ENCODE measurements at places on chromosomes 11 and 22. TPM values are rescaled to one million over a fixed set of nuclear protein-coding genes. Genes with fewer than 3 reads are reported as not detected.

The LRRC4C gene
- total RNA-seq, result not detected

The C11orf21 gene
- total RNA-seq, result not detected

The ZBTB16 gene
- 17.3 TPM for total RNA-seq

The ZW10 gene
- total RNA-seq, result 25.3 TPM

The IFITM10 gene
- total RNA-seq, result 0.04 TPM

The DBX1 gene
- not detected for total RNA-seq

The MOGAT2 gene
- not detected for total RNA-seq

The TBC1D10A gene
- total RNA-seq, result 6.9 TPM

GRCh38 chr22:27973846-27974245 is 54.8 kb upstream of the PITPNB start:
- no peak for DNase-seq

DNA sequence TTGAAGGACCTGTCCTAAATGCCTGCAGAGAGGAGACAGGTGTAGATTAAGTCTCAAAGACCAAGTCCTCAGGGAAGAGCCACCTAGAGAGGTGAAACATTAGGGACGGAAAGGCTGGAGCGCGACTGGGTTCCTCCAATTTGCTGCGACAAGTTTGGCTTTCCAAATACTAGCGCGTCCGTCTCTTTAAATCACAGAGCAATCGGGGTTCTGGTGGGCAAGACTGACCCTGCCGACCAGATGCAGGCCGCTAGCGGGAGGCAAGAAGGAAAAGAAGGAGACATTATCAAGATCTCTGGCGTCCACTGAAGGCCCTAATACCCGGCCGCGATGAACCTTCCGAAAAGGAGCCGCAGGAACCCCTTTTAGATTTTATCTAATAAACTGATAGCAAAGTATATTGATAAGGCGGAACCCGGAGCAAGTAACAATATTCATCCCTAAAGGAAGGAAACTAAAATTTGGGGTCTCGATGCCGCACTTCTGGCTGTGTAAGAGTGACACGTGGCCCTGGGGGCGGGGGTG is 128.2 kb upstream of the C11orf58 start:
- no peak for DNase-seq

DNA sequence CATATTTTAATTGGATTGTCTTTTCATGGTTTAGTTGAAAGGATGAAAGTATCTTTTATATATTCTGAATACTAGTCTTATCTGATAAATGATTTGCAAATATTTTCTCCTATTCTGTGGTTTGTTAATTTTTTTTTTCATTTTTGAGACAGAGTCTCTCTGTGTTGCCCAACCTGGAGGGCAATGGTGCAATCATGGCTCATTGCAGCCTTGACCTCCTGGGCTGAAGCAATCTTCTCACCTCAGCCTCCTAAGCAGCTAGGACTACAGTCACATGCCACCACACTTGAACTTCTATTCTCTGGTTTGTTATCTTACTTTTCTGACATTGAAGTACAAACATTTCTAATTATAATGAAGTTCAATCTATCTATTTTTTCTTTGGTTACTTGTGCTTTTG is 30.0 kb upstream of the FAR1 start:
- DNase-seq, result no peak

GRCh38 chr11:70471254-70471653 is 72.9 kb downstream of the CTTN start:
- no peak for DNase-seq

DNA sequence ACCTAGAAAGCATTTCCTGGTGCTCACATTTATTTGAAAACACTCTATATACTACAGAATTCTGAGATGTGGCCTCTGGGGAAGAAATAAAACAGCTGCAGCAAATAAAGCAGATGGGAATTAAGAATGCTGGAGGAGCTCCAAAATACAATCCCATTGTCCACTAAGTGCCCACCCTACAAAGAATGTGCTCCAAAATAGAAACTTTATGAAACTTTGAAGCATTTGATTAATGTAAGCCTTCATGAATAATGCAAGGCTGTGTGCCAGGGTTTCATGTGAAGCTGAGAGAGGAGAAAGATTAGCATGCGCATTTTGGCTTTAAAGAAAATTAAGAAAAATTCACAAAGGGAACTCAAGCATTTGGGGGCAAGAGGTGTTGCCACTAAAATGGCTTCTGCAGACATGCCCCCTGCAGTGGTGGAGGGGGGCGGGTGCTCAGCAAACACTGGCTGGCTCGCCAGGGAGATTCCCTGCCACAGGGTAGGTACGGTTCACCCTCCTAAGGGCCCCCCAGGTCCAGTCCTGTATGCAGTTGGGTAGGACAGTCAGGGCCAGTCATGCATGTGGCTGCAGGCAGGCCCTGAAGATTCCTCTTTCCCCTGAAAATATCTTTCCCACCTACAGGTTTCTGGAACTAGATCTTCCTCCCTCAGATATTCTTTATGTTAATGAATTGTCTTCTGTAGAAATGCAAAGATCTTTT is 46.6 kb upstream of the RCN1 start:
- DNase-seq, result no peak

GRCh38 chr11:71221821-71222220 is 30.6 kb downstream of the SHANK2 start:
- DNase-seq, result no peak

DNA sequence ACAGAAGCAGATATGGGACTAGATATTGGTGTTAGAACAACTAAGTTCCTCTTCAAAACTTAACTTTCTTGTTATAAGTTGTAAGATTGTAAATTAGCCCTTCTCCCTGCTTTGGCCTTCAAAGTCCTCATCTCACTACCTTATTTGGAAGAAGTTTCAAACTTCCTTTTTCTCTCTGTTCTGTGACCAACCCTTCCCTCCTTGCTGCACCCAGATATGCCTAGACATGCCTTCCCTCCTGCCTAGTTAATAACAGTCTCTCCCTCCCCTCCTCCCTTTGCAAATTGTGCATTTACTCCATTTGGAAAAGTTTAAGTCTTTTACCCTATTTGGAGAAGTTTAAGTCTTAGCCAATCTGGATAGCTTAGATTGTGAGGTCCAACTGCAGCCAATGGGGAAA is 4.9 kb downstream of the OR52K2 start:
- DNase-seq, result no peak

- no peak for DNase-seq
Measured at GRCh38 chr22:49047447-49047846, 780.2 kb downstream of the BRD1 start.

DNA sequence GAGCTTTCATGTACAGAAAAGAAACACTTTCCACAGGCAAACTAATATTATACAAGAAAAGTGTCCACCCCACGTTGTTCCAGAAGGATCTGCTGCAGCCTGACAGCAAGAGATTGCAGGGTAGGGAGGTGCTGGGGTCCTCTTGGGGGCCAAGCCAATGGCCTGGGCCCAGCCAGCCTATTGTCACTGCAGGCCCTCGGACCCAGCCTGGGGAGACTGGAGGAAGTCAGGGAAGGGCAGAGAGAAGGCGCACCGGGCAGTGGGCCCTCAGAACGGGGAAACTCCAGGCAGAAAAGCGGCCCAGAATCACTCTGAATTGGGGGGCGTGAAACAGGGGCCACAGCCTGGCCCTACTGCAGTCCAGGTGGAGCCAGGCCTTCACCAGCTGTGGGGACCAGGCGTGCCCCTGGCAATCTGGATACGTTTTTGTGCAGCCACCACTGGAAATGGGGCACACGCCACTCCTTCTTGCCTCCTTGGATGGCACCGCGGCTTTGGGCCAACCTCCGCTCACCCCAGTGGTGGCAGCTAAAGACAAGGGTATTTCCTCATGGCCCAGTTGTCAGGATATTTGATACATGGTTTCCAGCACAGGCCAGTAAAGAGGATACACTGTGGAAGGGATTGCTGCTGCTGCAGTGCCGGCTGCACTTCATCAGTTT is 3.9 kb upstream of the NAP1L4 start:
- DNase-seq, result no peak

DNA sequence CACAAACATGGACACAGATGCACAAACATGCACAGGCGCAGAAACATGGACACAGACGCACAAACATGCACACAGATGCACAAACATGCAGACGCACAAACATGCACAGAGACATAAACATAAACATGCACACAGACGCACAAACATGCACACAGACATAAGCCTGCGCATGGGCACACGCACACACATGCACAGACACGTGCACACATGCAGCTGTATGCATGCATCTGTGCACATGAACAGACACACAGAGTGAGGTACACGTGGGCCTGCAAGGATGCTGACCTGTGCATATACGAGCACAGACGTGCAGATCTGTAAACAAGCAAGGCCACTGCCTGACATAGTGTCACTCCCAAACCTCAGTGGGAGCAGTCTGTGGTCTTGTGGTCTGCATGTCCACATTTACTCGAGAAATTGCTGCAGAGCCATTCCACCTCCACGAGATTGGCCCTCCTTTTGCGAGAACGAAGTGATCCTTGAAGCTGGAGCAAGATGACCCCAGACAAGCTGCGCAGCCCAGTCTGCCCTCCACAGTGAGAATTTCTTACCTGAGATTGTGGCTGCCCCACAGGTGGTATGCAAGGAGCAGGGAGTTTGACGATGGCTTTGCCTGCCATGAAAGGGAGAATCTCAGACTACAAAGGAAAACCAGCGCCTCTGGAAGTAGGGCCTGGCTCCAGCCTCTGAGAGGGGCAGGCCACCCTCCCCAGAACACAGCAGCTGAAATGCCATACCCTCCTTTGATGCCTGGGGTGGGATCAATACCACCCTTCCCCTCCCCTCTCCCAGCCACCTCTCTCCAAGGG is 299.9 kb downstream of the BRD1 start:
- DNase-seq, result no peak

- DNase-seq, result no peak
Measured at GRCh38 chr22:32843300-32843699, 41.8 kb downstream of the TIMP3 start.

GRCh38 chr22:47124961-47125360 is 362.5 kb downstream of the TBC1D22A start:
- DNase-seq, result no peak

GRCh38 chr11:105754260-105754659 is 144.4 kb downstream of the GRIA4 start:
- DNase-seq, result no peak

GRCh38 chr11:77269484-77270123 is 31.9 kb downstream of the GDPD4 start:
- no peak for DNase-seq

- DNase-seq, result no peak
Measured at GRCh38 chr11:67271541-67272284, 5.4 kb downstream of the GRK2 start.

Measured in pulmonary artery endothelial cell (primary cell).